ENCODE measurements at places on chromosomes 11 and 22. TPM values are rescaled to one million over a fixed set of nuclear protein-coding genes. Genes with fewer than 3 reads are reported as not detected.

GRCh38 chr22:49861642-49862495 lies 8.2 kb downstream of the ZBED4 start:
- no peak for DNase-seq

TAGLN gene
- 4.0 TPM for total RNA-seq

APOA5 gene
- not detected for total RNA-seq

DNA sequence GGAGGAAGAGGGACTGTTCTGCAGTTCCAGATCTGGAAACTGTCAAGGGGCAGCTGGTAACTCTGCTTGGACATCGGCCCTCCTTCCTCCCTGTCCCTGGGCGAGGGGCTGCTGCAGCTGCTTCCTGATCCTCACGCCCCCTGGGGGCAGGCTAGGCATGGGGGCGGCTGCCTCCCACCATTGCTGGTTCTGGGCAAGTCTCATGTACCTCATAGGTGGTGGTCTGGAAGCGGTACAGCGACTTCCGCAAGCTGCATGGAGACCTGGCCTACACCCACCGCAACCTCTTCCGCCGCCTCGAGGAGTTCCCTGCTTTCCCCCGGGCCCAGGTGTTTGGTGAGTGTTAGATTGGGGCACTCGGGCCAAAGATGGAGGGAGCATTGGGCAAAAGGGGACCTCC lies 5.0 kb downstream of the SNX15 start:
- DNase-seq = no peak

FADS2 gene
- total RNA-seq = 58.2 TPM

ME3 gene
- total RNA-seq = 2.3 TPM

GRCh38 chr22:46878191-46878948 lies 115.9 kb downstream of the TBC1D22A start:
- no peak for DNase-seq

PLCB3 gene
- 12.3 TPM for total RNA-seq

DNA sequence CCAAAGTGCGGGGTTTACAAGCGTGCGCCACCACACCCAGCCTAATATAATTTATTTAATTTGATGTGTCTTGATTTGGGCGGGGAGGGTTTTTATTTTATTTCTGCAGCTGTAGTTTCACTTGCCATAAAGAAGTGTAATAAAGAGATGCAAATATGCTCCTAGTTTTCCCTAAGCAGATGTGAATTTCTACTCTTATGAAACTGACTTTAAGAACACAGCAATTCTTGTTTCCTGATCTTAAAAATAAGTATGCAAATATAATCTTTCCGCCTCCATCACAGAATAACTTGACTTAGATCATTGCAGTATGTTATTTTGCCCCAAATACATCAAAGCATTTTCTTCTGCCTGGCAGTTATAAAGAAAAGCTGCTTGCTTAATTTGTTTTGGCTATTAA lies 4.4 kb downstream of the SPCS2 start:
- no peak for DNase-seq
